ENCODE measurements at places on chromosomes 1 and 21.

- DNase-seq = no peak
Observed at GRCh38 chr21:36973986-36974850, 7.7 kb upstream of the HLCS start.

DNA sequence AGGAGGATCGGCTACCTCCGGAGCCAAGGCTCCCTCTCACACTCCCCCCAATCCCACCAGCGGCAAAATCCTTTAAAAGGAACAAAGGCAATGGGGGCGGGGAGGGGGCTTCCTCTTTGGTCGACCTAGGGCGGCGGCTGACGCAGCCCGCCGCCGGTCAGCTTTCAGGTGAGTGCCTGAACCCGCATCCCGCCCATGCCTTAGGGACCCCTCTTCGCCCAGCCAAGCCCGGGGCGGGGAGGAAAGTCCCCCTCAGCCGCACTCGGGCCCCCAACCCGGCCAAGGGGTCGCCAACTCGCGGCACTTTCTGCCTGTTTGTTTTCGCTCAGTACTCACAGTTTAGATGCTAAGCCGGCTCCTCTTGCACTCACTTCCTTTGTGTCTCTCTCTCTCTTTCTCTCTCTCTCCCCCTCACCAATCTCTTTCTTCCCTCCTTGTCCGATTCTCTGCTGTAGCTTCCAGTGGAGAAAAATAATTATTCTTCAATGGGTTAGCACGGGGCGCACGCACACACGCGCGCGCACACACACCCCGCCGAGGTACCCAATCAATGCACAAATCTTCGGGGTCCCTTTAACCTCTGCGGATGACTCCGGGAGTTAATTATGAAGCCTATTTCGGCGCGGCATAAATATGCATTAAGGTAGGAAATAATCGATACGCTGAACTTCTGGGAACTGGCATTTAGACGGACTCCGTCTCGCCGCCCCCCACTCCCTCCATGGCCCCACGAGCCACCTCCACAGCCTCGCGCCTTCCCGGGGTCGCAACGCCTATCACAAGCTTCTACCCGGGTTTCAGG is at the start of gene BLACAT1:
TSS of gene BLACAT1 (minus strand) at position 465 of the 802 bp plus-strand sequence.
- DNase-seq = no peak

GRCh38 chr1:50930965-50931737 is 28.9 kb downstream of the FAF1 start:
- DNase-seq = no peak

GRCh38 chr1:58805716-58806571 is 22.1 kb upstream of the JUN start:
- no peak for DNase-seq

DNA sequence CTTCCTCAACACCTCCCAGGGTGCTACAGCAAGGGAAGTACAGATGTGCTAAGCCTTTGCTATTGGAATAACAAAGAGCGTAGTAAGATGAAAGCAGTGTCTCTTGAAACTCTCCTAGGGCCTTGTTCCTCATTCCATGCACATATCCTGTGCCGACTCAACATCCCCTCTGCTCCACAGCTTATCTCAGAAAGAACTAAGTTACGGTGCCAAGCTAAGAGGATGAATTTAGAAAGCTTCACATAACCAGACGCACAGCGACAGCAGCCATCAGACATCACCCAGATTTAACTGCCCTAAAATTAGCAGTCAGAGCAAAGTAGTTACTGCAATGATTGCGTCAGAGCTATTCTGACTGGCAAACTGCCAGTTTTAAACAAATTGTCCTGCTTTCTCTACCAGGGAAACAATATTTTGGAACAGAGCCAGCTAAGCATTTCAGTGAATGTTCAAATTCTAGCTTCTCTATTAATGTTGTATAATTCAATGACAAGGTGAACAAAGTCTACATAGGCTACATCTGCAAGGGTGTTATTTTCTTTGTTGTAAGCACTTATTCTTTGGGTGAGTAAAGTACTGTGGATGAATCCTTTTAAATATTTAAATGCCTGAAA is 9.5 kb downstream of the SIPA1L2 start:
- no peak for DNase-seq

DNA sequence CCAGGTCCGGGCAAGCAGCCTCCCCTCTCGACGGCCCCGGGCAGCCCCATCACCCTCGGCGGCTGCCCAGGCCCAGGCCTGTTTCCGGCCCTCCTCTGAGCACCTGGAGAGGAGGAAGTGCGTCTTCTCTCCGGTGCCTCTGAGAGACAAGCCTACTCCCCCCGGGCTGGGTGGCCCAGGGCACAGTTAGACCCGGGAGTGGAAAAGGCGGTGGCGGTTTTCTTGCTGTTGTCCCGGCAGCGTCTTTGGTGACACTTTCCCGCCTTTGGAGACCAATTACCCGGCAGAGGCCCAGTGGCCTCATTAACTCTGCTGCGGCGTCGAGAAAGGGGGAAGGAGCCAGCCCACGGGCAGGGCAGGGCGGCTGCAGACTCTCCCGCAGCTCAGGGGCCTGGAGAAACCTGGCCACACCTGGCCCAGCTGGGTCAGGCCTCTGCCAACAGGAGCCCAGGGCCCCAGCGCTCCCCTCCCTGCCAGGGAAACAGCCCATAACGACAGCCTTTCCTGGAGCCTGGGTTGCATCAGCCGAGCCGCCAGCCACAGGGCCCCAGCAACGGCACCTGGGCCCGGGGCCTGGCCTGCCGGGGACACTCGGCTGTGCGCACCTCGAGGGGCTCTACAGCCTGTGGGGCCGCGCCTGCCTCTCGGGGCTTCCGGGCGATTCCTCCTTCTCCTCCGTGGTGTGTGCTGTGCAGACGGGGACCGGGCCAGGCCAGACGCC is 28.4 kb upstream of the C1orf159 start:
- peak; percentile 79 for DNase-seq

DNA sequence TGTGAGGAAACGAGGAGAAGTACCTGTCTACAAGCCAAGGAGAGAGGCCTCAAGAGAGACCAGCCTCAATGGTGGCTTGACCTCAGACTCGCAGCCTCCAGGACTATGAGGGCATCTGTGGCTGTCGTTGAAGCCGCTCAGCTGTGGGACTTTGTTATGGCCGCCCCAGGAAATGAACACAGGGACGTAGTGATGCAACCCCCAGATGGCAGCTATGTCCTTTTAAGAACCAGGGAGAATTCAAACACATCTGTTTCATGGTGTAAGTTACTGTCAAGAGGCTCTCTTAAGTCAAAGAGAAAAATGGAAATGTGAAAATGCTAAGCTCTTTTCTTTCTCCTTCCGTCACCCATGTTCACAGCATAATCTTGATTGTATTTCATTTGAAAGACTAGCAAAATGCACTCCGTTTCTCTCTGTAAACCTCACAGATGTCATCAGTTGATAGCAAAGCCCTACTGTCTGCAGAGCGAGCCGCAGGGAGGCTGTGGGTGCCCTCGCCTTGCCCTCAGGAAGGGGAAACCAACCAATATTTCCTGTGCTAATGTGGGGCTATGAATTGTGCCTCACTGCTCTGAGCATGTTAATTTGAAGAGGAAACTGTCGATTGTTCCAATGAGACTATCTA is 21.3 kb downstream of the UBASH3A start:
- peak; percentile 77 for DNase-seq

DNA sequence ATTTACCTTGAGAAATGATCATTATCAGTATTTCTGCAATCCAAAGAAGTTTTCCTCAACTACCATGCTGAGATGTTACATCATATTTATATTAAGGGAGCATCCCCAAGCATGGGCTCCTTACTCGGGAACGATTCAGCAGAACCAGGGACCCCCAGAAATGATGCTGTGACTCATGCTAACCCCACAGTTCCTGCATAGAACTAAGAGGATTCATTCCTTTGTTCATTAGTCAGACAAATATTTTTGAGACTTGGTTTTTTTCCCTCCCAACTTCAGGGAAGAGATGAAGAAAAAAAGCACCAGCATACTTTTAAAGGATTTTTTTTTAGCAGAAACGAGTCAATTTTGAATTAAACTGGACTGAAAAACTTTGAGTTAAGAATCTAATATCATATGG is 49.2 kb upstream of the COL24A1 start:
- no peak for DNase-seq

GRCh38 chr1:161196521-161197451 is 2.1 kb downstream of the ADAMTS4 start:
- DNase-seq = no peak

DNA sequence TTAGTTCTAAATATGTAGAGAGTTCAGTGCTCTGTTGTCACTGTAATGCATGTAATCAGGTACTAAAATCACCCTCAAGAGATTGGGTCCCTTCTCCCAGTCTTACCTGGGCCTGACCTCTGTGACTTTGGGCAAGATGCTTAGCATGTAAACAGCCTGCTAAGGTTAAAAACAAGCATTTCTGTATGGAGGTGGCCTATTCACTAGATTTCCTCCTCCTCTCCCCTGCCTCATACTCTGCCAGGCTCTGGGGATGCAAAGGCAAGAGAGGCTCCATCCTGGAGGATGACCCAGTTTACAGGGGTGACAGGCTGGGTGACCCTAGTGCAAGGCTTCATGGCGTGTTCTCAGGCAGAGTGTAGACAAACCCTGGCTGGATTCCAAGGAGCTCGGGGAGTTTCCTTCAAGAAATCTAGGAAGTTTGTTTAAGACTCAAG is 28.8 kb downstream of the VANGL2 start:
- no peak for DNase-seq

DNA sequence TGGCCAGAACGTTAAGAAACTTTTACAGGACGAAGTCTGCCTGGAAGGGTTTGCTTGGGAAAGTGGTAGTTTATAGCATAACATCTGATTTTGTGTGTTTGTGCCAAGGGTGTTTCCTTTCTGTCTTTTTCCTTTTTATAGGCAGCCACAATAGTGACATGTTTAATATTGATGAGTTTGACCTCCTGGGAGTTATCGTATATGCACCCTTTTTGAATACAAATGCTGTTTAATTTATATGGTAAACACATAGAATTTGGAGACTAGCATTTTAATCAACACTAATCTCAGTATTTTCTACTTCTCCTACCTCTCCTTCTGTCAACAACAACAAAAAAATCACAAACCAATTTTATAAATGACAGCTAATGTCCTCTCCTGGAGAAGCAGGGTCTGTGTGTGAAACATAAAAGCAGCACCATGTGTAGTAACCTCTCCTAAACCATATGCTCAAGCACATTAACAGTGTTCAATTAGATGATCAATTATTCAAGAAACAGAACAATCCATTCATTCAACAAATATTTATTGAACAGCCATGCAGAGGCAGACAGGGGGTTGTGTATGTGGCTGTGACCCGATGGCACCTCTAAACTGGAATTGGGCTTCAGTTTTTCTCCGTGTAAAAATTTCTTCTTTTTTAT is 604 bp upstream of the FMN2 start:
- DNase-seq = no peak

DNA sequence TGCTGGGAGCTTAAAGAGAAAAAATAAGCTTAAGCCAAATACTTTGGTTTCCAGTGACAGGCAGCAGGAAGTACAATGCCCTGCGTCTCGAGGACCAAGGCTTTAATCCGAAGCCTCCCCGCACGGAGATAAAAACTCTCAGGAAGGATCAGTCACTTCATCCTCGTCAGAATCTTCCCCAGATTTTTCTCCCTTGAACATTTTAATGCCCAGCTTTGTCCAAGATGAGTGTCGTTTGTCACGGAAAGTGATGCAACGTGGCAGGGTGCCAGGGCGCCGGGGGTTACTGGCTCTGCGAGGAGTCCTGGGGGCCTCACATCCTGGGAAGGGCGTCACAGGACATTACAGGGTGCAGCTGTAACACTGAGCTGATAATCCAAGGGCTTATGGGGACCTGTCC is 25.2 kb upstream of the PCBP3 start:
- DNase-seq = no peak

DNA sequence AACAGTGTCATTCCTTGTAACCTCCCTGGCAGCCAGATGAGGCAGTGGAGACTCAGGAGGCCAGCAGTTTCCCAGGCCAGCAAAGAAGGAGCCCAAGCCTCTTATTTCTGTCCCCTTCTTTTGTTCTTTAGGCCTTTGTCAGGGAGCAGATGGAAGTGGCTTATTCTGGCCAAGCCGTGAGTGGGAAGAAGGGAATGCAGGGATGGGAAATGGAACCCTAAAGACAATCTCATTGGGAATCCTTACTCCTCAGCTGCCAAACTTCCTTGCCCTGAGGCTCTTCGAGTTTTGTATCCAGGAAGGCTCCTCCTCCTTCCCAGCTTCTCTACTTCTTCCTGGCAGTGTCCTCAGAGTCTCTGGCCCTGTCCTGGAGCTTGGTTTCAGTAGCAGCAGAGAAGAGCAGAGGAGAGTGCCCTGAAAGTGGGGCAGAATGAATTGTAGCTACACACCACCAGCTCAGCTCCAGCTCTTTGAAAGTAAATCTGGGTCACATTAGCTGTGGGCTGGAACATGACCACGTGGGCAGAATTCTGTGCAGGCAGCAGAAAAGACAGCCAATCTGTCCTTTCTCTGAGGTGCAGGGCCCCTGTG is 63.9 kb downstream of the NDUFS5 start:
- no peak for DNase-seq

- no peak for DNase-seq
Observed at GRCh38 chr21:34618941-34619340, 4.0 kb upstream of the RCAN1 start.

- DNase-seq = no peak
Observed at GRCh38 chr21:32812035-32812434, 40.5 kb upstream of the PAXBP1 start.

DNA sequence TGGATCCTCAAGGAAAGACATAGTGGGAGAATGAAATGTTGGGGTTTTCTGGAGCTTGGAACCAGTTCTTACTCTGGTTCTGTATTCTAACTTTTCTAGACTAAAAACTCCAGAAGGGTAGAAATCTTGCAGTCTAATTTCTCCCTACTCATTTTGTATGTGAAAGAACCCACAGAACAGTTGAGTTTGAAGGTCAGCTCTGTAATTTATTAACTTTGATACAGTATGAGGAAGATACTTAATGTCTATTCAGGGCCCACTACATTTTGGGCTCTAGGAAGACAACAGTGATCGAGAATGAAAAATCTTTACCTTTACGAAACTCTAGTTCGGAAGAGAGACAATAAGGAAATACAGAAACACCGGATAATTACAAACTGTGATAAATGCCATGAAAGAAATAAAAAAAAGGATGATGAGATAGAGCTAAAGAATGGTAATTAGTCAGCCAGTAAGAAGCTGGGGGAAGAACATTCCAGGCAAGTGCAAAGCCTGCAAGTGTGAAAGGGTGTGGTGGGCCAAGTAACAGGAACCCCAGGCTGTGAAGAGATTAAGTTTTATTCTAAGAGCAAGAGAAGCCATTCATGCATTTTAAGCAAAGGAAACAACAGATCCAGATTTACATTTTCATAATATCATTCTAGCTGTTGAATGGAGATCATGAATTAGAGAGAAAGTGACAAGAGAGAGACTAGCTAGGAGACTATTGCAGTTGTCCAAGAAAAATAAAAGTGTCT is 159.9 kb upstream of the HMCN1 start:
- DNase-seq = no peak

DNA sequence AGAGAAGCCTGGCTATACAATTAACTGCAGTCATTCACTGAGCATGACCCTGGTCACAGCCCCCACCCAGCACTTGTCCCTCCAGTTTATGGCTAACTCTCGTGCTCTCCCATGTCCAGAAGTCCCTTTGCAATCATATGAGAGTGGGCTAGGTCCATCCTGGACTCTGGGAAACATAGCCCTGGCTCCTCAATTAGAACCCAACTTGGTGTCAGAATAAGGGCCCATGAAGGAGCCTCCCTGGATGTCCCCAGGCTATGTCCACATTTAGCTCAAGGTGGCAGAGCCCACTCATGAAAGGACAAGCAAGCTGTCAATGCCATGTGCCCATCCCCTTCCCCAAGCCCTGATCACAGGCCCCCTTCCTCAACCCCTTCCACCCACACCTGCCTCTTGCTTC is 27.4 kb upstream of the HPDL start:
- DNase-seq = no peak
